ENCODE measurements at places on chromosomes 12 and 14. TPM values are rescaled to one million over a fixed set of nuclear protein-coding genes. Genes with fewer than 3 reads are reported as not detected.

GRCh38 chr12:13100605-13100881 is 2.9 kb downstream of the GSG1 start:
- H3K4me3 ChIP-seq = no peak overlapping the region
- no peaks in the 10 kb centered on the region for H3K27me3 ChIP-seq
- H3K4me1 ChIP-seq = no peaks in the 10 kb centered on the region
- DNase-seq = no peak
- H3K36me3 ChIP-seq = no peaks in the 10 kb centered on the region
- peak overlapping the region; percentile 89 for H3K27ac ChIP-seq

DNA sequence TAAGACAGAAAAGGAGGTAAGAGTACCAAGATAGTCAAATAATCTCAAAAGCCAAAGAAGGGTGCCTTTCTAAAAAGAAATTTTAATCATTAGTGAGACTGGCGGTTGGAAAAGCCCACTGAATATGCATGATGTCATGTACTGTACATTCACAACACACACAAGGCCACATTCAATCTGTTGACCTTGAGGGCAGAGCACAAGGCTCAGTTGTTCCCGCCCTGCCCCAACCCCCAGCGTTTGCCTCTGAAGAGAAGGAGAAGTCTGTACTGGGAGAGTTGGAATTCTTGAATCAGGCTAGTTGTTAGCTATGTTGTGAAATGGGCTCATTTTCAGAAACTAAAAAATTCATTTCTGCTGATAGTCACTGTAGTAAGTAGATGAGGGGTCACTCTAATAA is 50.2 kb upstream of the NID2 start:
- no peaks in the 10 kb centered on the region for H3K27me3 ChIP-seq
- H3K4me3 ChIP-seq = no peak overlapping the region
- H3K36me3 ChIP-seq = no peaks in the 10 kb centered on the region

GRCh38 chr14:34324363-34324795 is 137.7 kb downstream of the SPTSSA start:
- H3K36me3 ChIP-seq = no peaks in the 10 kb centered on the region
- DNase-seq = no peak
- no peaks in the 10 kb centered on the region for H3K4me1 ChIP-seq
- H3K4me3 ChIP-seq = no peak overlapping the region

DNA sequence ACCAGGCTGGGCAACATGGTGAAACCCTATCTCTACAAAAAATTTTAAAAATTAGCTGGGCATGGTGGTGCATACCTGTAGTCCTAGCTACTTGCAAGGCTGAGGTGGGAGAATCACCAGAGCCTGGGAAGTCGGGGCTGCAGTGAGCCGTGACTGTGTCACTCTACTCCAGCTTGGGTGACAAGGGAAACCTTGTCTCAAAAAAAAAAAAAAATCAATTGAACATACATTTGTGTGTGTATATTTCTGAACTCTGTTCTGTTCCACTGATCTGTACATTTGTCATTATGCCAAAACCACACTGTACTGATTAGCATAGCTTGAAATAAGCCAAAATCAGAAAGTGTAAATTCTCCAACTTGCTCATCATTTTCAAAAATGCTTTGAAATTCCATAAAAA is 254.6 kb downstream of the SOX5 start:
- H3K4me3 ChIP-seq = no peak overlapping the region
- no peaks in the 10 kb centered on the region for H3K27me3 ChIP-seq
- no peaks in the 10 kb centered on the region for H3K36me3 ChIP-seq
- no peak overlapping the region for H3K27ac ChIP-seq

DNA sequence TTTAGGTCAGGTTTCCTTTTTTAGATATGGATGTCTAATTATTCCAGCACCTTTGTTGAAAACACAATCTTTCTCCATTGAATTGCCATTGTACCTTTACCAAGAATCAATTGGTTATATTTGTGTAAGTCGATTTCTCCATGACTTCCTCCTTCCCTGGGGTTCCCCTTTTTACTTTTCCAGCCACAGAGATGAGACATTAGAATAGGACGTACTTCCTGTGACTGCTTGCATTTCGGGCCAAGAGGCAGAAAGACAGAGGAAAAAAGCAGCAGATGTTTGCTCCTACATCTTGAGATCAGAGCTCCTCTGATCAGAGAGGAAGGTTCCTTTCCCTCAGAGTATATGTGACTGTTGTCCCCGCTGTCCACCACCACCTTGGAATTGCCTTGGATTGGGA is 453.7 kb upstream of the RGS6 start:
- no peak overlapping the region for H3K4me3 ChIP-seq
- DNase-seq = no peak
- no peak overlapping the region for H3K27ac ChIP-seq
- H3K27me3 ChIP-seq = no peaks in the 10 kb centered on the region

DNA sequence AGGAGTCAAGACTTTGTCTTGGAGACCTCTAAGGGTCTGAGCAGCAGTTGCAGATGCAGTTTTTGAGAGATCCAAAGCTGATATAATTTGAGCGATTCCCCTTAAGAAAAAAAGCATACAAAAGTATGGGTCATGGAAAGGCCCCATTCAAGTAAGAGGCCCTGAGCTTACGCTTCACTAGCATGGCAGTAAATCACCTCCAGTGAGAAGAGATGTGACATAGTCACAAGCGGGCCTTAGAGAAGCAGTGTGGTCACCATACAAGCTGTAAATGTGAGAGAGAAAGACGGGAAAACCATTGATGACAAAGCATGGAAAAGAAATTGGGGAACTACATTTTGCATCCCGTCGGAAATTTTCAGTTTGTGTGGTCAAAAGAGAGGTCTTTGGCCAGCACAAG is 70.6 kb upstream of the GSC start:
- no peaks in the 10 kb centered on the region for H3K36me3 ChIP-seq
- no peaks in the 10 kb centered on the region for H3K27me3 ChIP-seq

DNA sequence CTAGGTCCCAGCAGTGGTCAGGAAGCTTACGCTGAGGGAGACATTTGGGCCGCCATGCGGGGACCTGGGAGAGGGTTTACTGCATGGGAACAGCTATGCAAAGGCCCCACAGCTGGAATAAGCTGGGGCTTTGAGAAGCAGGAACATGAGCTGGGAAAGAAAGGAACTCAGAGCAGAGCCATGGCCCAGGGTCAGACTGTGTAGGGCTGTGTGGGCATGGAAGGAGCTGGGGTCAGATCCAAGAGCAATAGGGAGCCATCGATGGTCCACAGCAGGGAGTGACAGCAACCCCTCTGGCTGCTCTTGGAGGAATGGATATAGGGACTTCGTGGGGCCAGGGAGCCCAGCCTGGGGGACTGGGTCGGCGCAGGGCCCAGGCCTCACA is 151.6 kb downstream of the ADGRD1 start:
- H3K36me3 ChIP-seq = no peaks in the 10 kb centered on the region
- DNase-seq = no peak
- H3K27me3 ChIP-seq = no peaks in the 10 kb centered on the region
- no peaks in the 10 kb centered on the region for H3K4me1 ChIP-seq

GRCh38 chr14:33764876-33765650 is 185.8 kb downstream of the EGLN3 start:
- H3K4me1 ChIP-seq = no peaks in the 10 kb centered on the region
- H3K27ac ChIP-seq = no peak overlapping the region
- H3K27me3 ChIP-seq = no peaks in the 10 kb centered on the region

- no peak overlapping the region for H3K4me3 ChIP-seq
- no peaks in the 10 kb centered on the region for H3K4me1 ChIP-seq
- H3K36me3 ChIP-seq = no peaks in the 10 kb centered on the region
- no peak for DNase-seq
- no peak overlapping the region for H3K27ac ChIP-seq
Measured at GRCh38 chr12:117309276-117309925, 52.0 kb downstream of the NOS1 start.

- H3K4me1 ChIP-seq = no peaks in the 10 kb centered on the region
- H3K36me3 ChIP-seq = no peaks in the 10 kb centered on the region
- no peak overlapping the region for H3K27ac ChIP-seq
- DNase-seq = no peak
- no peak overlapping the region for H3K4me3 ChIP-seq
- H3K27me3 ChIP-seq = no peaks in the 10 kb centered on the region
Measured at GRCh38 chr12:21819236-21819635, 44.7 kb upstream of the KCNJ8 start.

DNA sequence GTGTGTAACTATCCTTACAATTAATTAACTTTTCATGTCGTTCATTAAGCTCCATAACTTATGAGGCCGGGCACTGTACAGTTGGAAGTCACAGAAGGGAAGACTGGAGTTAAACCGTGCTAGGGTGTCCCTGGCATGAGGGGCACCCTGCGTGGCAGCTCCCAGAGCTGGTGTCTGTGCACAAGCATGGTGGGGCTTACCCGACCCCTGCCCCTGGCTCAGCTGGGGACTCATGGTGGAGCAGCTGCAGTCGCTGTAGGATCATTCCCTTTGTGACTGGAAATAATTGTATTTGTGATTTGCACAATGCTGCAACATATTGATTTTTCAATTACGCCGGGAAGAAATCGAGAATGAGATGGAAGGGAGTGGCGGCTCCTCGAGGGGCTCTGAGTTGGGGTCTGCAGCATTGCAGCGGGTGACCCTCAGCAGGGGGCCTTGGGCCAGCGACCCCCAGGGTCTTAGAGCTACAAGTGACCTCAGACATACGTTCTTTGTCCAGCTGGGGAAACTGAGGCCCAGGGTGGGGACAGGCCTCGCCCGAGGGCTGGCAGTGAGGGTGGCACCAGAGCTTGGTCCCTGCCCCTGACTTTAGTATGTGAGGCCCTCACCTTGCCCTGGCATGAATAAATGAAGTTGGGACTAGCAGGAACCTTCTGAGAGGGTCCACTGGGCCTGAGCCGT is 125.4 kb downstream of the KIF26A start:
- DNase-seq = peak; percentile 19
- no peak overlapping the region for H3K27ac ChIP-seq
- no peak overlapping the region for H3K4me3 ChIP-seq
- H3K4me1 ChIP-seq = no peaks in the 10 kb centered on the region

GRCh38 chr14:55212634-55213033 is 21.2 kb upstream of the DLGAP5 start:
- DNase-seq = no peak
- H3K27ac ChIP-seq = no peak overlapping the region
- no peaks in the 10 kb centered on the region for H3K27me3 ChIP-seq
- H3K4me1 ChIP-seq = no peaks in the 10 kb centered on the region
- no peaks in the 10 kb centered on the region for H3K36me3 ChIP-seq

DNA sequence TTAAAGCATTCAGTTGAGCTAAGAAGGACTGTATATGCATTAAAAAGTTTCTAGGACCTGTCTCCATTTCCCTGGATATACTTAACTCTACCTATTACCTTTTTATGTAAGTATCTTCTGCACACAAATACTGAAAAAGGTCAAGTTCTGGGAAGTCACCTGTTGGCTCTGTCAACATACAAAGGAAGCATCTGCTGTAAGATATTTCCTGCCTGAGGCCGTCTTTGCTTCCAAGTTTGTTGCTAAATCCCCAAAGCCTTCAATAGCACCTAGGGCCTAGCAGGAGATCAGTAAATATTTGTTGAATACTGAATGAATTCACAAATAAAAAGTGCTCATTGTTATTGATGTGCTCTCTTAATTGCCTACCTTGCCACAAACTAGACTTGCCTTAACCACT is 188.4 kb downstream of the DUSP6 start:
- no peak for DNase-seq
- no peaks in the 10 kb centered on the region for H3K4me1 ChIP-seq
- no peak overlapping the region for H3K27ac ChIP-seq
- H3K36me3 ChIP-seq = no peaks in the 10 kb centered on the region
- no peak overlapping the region for H3K4me3 ChIP-seq
- H3K27me3 ChIP-seq = no peaks in the 10 kb centered on the region

GRCh38 chr14:77642407-77642806 is 26.0 kb upstream of the SPTLC2 start:
- H3K27ac ChIP-seq = no peak overlapping the region
- DNase-seq = no peak
- no peaks in the 10 kb centered on the region for H3K27me3 ChIP-seq
- H3K36me3 ChIP-seq = no peaks in the 10 kb centered on the region

GRCh38 chr12:645563-646071 is 17.6 kb downstream of the NINJ2 start:
- DNase-seq = no peak
- H3K4me1 ChIP-seq = no peaks in the 10 kb centered on the region
- H3K4me3 ChIP-seq = no peak overlapping the region
- H3K36me3 ChIP-seq = no peaks in the 10 kb centered on the region
- H3K27me3 ChIP-seq = no peaks in the 10 kb centered on the region

DNA sequence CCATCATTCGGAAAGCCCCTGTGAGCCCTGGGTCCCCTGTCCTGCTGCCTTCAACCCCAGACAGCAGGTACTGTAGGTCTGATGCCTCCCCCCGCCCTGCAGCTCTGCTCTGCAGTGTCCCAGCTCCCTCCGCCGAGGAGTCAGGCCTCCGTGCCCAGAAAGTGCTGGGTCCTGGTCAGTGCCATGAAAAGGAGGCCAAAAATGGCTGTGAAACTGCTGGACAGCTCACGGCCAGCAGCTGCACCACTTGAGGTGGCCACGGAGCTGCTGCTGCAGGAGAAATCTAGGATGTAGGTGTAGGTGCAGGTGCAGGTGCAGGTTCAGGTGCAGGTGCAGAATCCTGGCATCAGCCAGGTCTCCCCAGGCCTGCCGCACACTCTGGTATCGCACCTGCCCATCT is 196.1 kb downstream of the SLC15A4 start:
- H3K36me3 ChIP-seq = no peaks in the 10 kb centered on the region
- no peaks in the 10 kb centered on the region for H3K4me1 ChIP-seq
- no peak overlapping the region for H3K4me3 ChIP-seq
- no peak for DNase-seq

- no peaks in the 10 kb centered on the region for H3K36me3 ChIP-seq
- H3K27me3 ChIP-seq = peaks cover 4% of the 10 kb centered on the region
- H3K4me1 ChIP-seq = no peaks in the 10 kb centered on the region
- H3K27ac ChIP-seq = no peak overlapping the region
Measured at GRCh38 chr12:125402874-125403789, 337.9 kb downstream of the AACS start.

GPR132 gene
- 2.3 TPM for total RNA-seq

AICDA gene
- not detected for total RNA-seq

SYCP3 gene
- total RNA-seq = not detected

OR6C4 gene
- total RNA-seq = not detected

OR2AP1 gene
- not detected for total RNA-seq

DLK1 gene
- total RNA-seq = 8.5 TPM

SP7 gene
- total RNA-seq = not detected

CTSG gene
- total RNA-seq = 0.94 TPM

FAM90A1 gene
- 0.55 TPM for total RNA-seq
